ENCODE measurements at places on chromosomes 4 and X.

GRCh38 chr4:165131247-165131832 lies 18.7 kb upstream of the TMEM192 start:
- DNase-seq, result peak; percentile 67

- no peak for DNase-seq
Measured at GRCh38 chr4:54570822-54571221, 86.9 kb upstream of the KIT start.

- DNase-seq, result no peak
Measured at GRCh38 chr4:84995386-84995785, 28.9 kb upstream of the WDFY3 start.

DNA sequence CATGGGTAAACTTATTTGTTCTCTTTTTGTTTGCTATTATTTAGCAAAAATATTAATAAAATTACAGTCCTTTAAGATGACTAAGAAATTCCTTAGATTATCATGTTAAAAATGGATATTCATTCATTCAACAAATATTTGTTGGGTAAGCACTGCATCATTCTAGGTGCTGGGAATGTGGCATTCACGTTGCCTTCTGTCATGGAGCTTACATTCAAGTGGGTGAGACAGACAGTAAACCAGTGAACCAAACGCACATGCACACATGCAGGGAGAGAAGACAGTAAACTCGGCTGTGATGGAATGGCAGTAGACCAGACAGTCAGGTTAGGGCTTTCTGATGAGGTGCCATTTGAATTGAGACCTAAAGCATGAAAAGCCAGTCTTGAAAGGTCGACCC lies 91.8 kb downstream of the STOX2 start:
- DNase-seq, result no peak

DNA sequence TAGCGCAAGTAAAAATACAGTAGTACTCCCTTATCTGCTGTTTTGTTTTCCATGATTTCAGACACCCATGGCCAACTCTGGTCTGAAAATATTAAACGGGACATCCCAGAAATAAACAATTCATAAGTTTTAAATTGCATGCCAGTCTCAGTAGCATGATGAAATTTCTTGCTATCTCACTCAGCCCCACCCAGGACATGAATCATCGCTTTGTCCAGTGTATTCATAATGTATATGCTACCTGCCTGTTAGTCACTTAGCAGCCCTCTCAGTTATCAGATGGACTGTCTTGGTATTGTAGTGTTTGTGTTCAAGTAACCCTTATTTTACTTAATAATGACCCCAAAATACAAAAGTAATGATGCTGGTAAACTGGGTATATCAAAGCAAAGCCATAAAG lies 158.2 kb upstream of the DDIT4L start:
- no peak for DNase-seq

- DNase-seq, result no peak
Measured at GRCh38 chr4:76539979-76540378, 105.0 kb downstream of the SHROOM3 start.

GRCh38 chrX:40734971-40735324 lies 394 bp downstream of the MED14 start:
- peak; percentile 45 for DNase-seq

GRCh38 chrX:24603191-24603590 lies 44.0 kb downstream of the PCYT1B start:
- DNase-seq, result no peak

DNA sequence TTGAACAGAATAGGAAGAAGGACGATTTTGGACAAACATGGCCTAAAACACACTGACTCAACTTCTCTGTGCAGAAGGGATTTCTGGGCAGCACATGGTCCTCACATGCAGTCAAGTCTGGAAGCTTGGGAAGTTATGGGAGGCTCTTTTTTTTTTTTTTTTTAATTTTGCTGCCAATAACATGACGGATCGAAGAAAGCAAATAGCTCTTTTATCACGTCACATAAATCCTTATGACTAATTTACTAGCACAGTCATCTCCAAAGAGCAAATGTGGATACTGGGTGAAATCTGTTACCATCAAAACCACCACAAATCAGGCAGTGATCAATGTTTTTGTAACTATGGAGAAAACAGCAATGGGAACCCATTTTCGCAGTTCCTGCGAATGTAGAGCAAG lies 193.3 kb upstream of the FAM9B start:
- no peak for DNase-seq

DNA sequence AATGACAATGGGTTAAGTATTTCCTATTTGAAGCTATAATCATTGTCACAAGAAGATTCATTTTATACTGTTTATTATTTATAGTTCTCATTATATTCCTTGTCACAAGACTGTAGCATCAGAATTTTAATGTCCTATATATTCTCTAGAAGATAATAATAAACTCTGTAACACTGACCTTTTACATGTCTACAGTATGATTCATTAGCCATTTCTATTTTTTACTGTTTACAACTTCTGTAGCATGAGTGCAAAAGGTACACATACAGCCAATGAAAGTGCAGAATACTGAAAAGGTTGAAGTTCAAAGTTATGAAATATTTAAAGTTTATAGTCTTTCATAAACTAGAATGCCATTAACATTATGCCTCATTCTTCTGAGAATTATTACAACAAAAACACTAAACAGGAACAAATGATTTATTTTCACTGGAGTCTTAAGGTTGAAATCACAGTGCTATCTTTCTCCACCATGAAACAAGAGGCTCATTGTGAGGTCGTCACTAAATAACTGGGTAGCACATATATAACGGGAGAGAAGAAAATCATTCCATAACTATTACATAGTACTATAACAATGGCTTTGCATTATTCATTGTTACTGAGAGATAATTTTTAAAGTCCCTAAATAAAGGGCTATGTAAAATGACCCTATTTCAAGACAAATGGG lies 4.9 kb downstream of the PRR32 start:
- DNase-seq, result no peak

- DNase-seq, result no peak
Measured at GRCh38 chrX:50333308-50333707, 128.7 kb downstream of the CCNB3 start.

DNA sequence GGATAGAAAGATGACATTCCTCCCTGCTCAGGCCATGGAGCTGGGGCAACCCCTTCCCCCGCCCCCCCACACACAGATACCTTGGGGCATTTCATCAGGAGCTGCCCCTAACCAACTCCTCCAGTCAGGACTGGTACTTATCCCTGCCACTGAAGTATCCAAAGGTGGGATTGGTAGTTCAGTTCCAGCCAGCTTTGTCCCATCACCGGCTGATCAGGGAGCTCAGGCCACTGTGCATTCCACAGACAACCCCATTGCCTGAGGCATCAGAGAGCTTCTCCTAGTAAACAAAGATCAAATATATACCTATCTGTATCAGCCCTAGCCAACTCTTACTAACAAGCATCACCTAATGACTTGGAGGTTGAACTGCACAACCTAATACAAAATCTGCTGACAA lies 218.2 kb upstream of the FMR1 start:
- no peak for DNase-seq

DNA sequence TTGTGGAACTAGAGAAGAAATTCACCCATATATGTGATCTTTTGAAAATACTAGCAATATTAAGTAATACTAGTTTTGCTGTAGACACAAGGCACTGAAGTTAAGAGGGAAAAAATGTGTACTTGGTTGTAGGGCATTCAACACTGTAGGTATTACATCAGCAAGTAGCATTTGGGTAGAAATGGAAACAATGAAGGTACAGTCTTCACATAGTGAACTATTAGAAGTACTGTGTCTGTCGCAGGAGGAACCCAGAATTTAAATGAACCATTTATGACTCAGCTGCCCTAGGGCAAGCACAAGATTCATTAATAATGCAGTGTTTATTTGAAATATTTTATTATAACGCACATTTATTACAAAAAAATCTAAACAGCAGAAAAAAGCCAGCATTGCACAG lies 572.7 kb upstream of the TENM3 start:
- no peak for DNase-seq

GRCh38 chrX:140088438-140088837 lies 123.1 kb upstream of the CXorf66 start:
- no peak for DNase-seq

DNA sequence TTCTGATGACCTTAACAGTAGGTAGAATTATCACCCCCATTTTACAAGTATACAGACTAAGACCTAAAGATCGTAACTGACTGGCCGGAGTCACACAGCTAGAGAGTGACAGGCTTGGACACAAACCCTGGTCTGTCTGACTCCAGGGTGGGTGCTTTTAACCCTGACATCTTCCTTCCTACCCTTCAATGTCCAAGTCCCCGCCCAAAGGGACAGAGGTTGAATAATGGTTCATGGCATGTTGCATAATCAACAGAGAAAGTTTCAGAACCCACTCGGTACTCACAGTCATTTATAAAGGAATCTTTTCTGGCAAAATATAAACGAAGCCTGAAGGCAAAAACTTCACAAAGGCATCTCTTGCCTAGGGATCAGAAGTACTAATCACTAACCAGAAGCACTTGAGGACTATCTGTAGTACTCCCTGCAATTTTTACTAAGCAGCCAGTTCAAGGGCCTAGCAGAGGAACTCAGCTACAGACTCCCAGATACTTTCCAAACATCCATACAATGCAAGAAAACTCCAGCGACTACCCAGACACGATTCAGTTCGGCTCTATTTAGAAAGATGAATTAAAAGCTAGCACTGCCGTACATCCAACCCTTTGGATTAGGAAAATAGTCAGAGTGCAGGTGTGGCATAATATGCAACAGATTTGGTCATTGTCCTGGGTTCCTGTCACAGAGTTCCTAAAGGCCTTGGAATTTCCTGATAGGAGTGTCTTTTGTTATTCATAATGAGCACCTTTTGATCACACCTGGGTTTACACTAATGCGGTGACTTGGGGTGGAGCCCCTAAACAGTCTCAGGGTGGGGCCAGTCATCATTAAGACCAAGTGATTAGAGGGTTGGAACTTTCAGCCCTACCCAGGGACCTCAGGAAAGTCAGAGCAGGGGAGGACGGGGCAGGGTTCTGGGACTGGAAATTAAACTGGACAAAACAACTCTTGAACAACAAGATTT lies 44.0 kb downstream of the RELL1 start:
- DNase-seq, result no peak

- DNase-seq, result no peak
Measured at GRCh38 chr4:10273030-10273429, 156.4 kb upstream of the WDR1 start.

DNA sequence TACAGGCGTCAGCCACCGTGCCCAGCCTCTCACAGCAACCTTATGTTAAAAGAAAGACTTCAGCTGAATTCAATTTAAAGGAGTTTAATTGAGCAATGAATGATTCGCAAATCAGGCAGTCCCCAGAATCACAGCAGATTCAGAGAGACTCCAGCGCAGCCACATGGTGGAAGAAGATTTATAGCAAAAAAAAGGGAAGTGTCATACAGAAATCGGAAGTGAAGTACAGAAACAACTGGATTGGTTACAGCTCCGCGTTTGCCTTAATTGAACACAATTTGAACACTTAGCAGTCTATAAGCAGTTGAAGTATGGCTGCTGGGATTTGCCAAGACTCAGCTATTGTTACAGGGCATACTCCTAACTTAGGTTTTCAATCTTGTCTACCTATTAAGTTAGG lies 19.8 kb downstream of the CENPVL3 start:
- no peak for DNase-seq

- no peak for DNase-seq
Measured at GRCh38 chrX:49761481-49761880, 65.7 kb upstream of the PAGE1 start.

GRCh38 chrX:140343226-140343868 lies 161.5 kb downstream of the SOX3 start:
- DNase-seq, result no peak

GRCh38 chr4:152283801-152284470 lies 252.0 kb downstream of the FBXW7 start:
- no peak for DNase-seq

DNA sequence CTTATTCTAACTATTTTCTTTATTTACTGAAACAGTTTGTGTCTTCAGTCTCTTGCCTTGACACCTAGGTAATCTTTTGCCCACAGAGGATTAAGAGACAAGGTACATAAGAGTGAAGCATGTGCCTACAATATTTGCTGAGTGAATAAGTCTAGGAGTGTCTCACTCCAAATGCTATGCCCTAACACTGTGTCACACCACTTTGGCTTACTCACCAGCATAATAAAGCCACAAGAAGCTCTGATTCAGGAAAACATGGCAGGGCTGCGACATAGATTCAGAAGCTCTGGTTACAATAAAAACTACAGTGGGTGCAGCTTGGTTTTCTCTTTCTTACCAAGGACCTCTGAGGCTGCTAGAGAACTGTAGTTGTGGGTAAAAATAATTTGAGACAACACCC lies 127.1 kb downstream of the RBM46 start:
- DNase-seq, result no peak

- DNase-seq, result no peak
Measured at GRCh38 chr4:185054886-185055285, 36.6 kb downstream of the HELT start.

GRCh38 chrX:151723156-151723760 lies 7.4 kb downstream of the FATE1 start:
- no peak for DNase-seq

GRCh38 chrX:137945470-137945869 lies 379.5 kb downstream of the ZIC3 start:
- no peak for DNase-seq

- peak; percentile 64 for DNase-seq
Measured at GRCh38 chr4:38664706-38665401, 855 bp downstream of the KLF3 start.

- DNase-seq, result peak; percentile 35
Measured at GRCh38 chrX:11180571-11180970, 69.4 kb downstream of the HCCS start.

GRCh38 chr4:123469245-123469644 lies 72.7 kb downstream of the SPRY1 start:
- no peak for DNase-seq

DNA sequence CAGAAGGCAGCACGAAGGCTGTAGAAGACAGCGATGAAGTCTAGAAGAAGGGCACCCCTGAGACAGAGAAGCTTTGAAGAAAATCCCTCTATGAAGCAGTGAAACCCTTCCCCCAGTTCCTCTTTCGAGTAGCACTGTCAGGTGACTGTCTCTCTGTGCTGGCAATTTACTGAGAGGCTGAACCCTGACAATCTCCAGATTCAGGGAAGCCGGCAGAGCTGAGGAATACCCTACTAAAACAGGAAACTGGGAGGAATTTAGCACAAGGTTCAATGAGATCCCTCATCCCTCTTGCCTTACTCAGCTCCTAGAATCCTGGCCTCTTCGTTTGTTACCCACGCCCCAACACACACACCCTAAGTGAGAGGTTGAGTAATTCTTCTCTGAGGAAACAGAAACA lies 239.7 kb upstream of the NOCT start:
- no peak for DNase-seq

GRCh38 chr4:113907559-113907958 lies 71.9 kb downstream of the ARSJ start:
- no peak for DNase-seq

DNA sequence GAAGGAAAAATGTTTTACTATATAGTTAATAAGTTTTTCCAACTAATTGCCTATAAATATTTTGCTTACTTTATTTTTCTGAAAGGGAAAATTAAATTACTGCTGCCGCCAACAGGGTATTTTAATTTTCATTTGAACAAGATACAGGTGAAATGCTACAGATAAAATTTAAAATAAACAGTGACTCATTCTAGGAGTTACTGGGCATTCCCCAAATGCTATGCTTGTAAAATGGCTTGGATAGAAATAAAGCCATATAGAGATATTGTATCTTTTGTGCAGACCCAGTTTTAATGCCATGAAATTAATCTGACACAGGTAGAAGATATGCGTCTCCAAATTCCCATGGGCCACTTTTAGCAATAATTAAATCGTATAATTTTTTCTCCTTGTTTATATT lies 144.5 kb downstream of the NAP1L3 start:
- DNase-seq, result no peak
